HFF-Myc (cell line): ENCODE measurements at places on chromosomes 3 and 15.
A peak's percentile ranks its signal among the peaks of the same experiment; 100 is the strongest.

DNA sequence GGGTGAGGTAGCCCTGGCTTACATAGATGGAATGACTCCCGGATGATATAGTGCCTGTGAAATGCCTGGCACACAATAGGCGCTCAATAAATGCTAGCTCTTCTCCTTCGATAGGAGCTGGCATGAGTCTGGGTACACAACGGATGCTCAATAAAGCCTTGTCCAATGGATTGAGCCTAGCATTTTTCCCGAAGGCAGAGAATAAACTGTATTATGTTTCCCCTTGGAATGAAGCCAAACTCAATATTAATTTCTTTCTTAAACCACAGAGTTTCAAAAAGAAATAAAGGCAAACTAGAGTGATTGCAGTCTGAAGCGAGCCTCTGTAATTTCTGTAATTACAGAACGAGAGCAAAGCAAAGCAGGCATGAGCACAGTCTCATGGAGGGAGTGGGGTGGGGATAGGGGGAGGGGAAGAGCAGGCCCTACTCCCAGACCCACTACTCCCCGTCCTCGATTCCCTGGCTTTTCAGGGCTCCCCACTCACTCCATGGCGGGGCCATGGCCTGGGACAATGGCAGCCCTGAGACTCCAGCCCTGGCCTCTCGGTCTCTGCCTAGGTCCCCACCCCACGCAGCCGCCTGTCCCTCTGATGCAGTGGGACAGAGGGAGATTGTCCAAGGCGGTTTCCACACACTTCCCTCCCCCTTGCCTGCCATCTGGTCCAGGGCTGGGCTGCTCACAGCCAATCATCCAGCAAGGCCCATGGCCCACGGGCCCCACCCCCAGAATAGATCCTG, 18.0 kb downstream of the SLC6A1 start:
- DNase-seq: no peak

DNA sequence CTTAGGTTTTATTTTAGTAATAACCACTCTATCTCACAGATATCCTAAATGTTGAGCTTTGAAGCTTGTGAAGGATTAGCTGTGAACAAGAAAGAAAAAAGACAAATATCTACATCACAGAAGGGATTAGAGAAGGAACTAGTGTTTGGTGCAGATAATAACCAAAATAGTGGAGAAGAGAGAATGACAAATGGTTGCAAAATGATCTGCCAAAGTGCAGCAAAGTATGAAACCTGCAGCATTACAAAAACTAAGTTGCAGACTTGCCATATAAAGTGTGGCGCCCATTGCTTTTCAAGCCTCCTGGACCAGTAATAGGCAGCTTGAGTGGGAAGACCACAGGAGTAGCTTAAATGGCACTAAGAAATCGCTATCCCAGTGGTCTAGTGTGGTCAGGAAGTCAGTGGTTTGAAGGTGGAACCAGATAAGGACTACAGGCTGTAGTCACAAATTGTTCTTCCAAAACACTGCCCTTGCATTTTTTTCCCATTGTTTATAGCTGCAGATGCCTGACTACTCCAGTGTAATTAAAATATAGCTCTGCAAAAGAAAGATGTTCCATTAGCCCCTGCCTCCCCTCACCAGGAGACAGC, 20.7 kb downstream of the TPM1 start:
- DNase-seq: no peak

DNA sequence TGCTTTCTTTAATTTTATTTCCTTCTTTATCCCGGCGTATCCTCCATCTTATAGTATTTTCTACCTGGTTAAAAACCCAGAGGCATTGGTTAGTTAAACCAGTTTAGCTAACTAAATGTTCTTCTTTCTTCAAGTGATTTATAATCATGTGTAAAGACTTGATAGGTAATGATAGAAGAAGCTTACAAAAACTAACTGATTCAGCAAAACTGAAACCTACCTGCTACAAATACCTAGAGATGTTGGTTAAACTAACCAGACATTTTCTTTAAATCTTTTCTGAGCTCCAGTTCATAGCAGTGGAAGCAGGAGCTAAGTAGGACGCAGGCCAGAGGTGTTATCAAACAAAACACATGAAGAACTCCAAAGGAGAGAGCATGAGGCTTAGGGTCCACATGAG, 44.8 kb downstream of the LEO1 start:
- DNase-seq: no peak

- DNase-seq: peak; percentile 81
Measured at GRCh38 chr3:15645740-15646501, 44.4 kb downstream of the BTD start.

DNA sequence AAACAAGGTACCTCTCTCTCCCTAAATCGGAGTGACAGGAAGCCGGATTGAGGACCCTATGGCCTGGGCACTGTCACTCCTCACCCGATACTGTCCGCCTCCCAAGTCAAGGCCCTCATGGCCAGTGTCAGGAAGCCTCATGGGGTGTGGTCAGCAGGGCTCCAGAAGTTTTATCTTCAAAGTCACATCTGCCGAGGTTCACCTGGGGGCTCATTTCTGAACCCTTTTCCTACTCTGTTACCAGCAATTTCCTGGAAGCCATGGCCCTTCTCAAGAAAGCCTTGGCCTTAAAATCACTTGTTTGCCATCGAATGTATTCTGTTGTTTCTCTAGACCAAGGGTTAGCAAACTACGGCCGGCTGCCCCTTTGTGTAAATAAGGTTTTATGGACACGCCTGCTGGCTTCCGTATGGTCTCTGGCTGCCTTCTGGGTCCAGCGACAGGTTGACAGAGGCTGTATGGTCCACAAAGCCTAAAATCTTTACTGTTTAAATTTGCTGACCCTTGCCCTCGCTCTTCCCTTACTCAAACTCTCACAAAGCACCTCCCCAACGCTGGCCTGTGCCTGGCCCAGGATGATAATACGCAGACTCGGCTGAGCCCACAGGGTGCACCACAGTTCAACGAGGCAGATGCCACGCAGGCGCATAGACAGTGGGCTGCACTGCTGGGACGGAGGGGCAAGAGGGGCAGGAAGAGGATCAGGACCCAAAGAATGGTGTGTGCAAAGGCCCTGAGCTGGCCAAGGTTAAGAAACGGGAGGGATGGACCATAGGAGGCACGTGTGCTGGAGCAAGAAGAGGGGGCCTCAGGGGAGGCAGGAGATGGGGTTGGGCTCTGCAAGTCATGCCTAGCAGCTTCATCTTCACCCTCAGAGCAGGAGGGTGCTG, 24.7 kb upstream of the DUSP7 start:
- DNase-seq: no peak

DNA sequence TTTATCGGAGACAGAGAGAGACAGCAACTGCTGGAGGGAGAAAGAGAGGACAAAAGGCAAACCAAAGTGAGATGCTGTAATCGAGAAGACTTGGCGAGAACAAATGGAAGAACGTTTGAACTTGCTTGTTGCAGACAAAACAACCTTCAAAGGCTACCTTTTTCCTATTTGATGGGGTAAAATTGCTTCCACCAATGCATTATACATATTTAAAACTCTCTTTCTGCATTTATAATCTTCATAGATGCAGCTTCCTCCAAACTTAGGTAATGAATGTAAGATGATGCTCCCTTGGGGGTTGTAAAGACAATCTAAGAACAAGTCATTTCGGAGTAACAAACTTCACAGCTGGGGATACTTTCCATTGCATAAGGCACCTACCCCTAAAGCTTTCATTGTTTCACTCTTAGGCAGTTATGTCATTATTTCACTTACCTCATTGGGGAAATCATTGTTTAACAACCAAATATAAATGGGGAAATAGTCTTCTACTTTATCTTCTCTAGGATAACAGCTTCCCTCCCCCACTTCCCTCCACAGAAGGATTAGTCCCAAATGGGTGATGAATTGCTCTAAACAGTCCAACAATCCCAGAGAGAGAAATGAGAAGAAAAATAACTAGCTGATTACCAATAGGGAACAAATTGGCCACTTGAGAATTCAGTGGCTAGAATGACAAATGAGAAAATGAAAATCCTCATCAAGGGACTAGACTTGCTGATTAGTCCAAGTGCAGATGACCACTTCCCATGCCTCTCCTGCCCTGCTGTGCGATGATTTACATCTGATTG, 269.8 kb upstream of the ADAMTS9 start:
- no peak for DNase-seq

GRCh38 chr3:99865321-99865720, 47.7 kb downstream of the CMSS1 start:
- DNase-seq: no peak

- no peak for DNase-seq
Measured at GRCh38 chr3:18090377-18090776, 334.8 kb downstream of the SATB1 start.

- DNase-seq: no peak
Measured at GRCh38 chr3:39413691-39414420, 7.3 kb downstream of the RPSA start.

- DNase-seq: no peak
Measured at GRCh38 chr3:159418571-159419526, 569.8 kb upstream of the IL12A start.

DNA sequence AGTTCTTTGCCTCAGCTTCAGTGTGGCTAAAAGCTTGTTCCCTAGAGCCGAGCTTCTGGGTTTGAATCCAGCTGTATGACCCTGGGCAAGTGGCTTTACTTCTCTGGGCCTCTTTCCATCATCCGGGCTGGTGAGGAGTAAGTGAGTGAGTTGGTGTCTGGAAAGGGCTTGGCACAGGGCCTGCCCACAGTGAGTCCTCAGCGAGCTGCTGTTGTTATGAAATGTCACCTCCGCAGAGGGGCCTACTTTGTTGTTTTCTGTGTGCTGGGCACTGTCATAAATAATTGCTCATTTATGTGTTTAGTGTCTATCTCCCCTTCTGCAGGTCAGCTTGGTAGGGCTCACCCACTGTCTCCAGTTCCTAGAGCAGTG, 31.7 kb downstream of the SLC6A6 start:
- DNase-seq: no peak

- no peak for DNase-seq
Measured at GRCh38 chr3:196624067-196624790, 15.3 kb upstream of the NRROS start.

- DNase-seq: peak; percentile 17
Measured at GRCh38 chr3:25856902-25857518, 67.1 kb downstream of the OXSM start.

DNA sequence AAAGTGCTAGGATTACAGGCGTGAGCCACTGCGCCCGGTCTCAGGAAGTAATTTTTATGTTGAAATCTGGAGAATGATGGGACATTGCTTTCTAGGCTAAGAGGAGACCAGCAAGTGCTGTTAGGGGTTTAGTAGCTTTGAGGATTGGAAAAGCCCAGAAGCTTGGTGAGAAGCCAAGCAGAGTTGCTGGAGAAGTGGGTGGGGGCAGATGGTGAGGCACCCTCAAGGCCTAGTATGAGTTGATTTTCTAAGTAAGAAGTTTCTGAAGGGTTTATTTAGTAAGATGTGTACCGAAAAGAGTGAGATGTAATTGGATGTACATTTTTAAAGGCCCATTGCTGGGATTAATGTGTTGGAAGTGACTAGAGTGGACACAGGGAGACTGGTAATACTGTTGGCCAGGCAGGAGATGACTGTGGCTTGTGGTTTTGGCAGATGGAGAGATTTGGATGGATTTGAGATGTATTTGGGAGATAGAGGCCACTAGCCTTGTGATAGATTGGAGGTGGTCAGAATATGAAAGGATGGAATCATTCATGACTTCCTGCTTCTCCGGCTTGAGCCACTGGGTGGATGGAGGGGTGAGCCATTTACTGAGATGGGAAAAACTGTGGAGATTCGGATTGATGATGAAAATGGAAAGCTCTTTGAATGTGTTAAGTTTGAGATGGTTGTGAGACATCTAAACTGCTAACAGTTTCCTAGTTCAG, 2.3 kb downstream of the LRRC28 start:
- DNase-seq: peak; percentile 19

- no peak for DNase-seq
Measured at GRCh38 chr3:195260280-195260905, 10.6 kb downstream of the XXYLT1 start.

- no peak for DNase-seq
Measured at GRCh38 chr3:41874022-41874421, 87.9 kb downstream of the ULK4 start.

GRCh38 chr3:94317017-94317416, 254.2 kb downstream of the NSUN3 start:
- no peak for DNase-seq

DNA sequence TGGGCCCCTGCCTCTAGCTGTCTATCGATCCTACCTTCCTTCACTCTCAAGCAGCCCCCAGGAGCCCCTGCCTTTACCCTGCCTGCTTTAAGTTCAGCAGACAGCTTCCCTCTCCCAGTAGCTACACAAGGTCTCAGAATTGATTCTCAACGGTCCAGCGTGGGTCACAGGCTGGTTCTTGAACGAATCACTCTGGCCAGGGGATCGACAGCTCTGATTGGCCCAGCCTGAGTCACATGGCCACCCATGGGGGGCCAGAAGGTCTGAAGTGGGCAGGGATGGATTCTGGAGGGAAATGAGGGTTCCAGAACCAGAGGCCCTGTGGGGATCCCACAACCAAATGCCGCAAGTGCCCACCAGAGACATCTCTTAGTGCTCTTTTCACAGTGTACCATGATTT, 23.7 kb upstream of the CCDC174 start:
- DNase-seq: no peak

GRCh38 chr3:47722859-47723258, 58.8 kb downstream of the SMARCC1 start:
- DNase-seq: no peak

GRCh38 chr15:35279811-35280210, 194.7 kb upstream of the NANOGP8 start:
- DNase-seq: no peak

- no peak for DNase-seq
Measured at GRCh38 chr15:42577514-42578031, 2.2 kb downstream of the STARD9 start.

- DNase-seq: no peak
Measured at GRCh38 chr3:71505767-71506350, 77.7 kb downstream of the FOXP1 start.

GRCh38 chr3:58899953-58900298, 149.9 kb downstream of the CFAP20DC start:
- no peak for DNase-seq

- no peak for DNase-seq
Measured at GRCh38 chr3:182981038-182981380, 671 bp upstream of the DCUN1D1 start.

GRCh38 chr3:112778353-112778948, 68.2 kb downstream of the CD200R1L start:
- no peak for DNase-seq

- DNase-seq: no peak
Measured at GRCh38 chr3:147518465-147518864, 109.3 kb downstream of the ZIC1 start.

DNA sequence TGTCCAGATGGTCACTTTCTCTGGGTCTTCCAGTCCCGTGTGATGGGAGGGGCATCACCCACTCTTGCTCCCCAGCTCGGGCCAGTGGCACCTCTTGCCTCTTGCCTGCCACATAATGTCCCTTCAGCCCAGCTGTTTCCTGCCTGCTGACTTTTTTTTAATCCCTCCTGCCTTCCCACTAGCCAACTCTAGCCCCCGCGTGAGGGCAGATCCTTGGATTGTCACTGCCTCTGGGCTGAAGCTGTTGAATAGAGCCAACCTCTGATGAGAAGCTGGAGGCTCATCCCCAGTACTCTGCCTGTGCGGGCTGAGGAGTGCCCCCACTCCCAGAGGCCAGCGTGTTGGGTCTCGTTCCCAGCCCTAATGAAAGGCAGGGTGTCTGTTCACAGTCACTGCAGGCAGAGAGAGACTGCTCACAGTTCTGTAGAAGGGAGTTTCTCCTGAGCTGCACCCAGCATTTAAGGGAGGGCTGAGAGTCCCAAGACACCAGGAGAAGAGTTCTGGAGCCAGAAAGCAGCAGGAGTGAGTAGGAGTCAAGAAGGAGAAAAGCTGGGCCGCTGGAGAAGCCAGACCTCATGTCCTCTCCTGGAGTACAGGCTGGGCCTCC, 30.1 kb upstream of the TIMP4 start:
- no peak for DNase-seq
